ENCODE measurements at places on chromosomes 16 and 17. TPM values are rescaled to one million over a fixed set of nuclear protein-coding genes. Genes with fewer than 3 reads are reported as not detected.

Gene CDK10
- 34.2 TPM for total RNA-seq

Gene GPR142
- not detected for total RNA-seq

Gene NPTX1
- total RNA-seq = 0.08 TPM

Gene NPIPA7
- 2.0 TPM for total RNA-seq

Gene KRTAP2-3
- total RNA-seq = 0.15 TPM

Gene KIF18B
- 22.7 TPM for total RNA-seq

Gene TSNAXIP1
- not detected for total RNA-seq

Gene EPX
- total RNA-seq = not detected

Gene HOXB5
- not detected for total RNA-seq

Measured in hair follicular keratinocyte (primary cell).